Natural killer cell treated with Interleukin-12 subunit alpha and Interleukin-12 subunit beta and Interleukin-15 and Interleukin-18, amount 100 ng/mL, for 72 hours (primary cell): ENCODE measurements at places on chromosomes 1 and 21. TPM values are rescaled to one million over a fixed set of nuclear protein-coding genes. Genes with fewer than 3 reads are reported as not detected.
A peak's percentile ranks its signal among the peaks of the same experiment; 100 is the strongest.

Gene HCRTR1
- total RNA-seq = not detected

Gene ANKRD45
- total RNA-seq = not detected

DNA sequence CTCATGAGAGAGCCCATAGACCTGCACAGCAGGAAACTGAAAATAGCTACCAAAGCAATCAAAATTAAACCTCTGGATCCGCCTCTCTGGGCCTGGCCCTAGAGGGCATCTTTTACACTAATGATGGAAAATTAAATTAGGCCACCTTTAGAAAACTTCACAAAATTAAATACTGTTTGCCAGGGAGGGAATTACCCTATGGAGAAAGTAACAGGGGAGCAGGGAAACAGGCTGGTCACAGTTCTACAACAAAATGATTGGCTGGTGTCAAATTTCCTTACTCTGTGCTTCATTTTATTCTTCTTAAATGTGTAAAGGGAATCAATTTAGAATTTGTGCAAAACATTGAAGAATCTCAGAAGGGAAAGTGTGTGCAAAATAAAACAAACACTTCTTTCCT, 62.4 kb downstream of the SPATA46 start:
- H3K27me3 ChIP-seq = peaks cover 28% of the 10 kb centered on the region
- no peak overlapping the region for H3K4me3 ChIP-seq
- no peaks in the 10 kb centered on the region for H3K36me3 ChIP-seq
- DNase-seq = no peak
- H3K4me1 ChIP-seq = peaks cover 19% of the 10 kb centered on the region

DNA sequence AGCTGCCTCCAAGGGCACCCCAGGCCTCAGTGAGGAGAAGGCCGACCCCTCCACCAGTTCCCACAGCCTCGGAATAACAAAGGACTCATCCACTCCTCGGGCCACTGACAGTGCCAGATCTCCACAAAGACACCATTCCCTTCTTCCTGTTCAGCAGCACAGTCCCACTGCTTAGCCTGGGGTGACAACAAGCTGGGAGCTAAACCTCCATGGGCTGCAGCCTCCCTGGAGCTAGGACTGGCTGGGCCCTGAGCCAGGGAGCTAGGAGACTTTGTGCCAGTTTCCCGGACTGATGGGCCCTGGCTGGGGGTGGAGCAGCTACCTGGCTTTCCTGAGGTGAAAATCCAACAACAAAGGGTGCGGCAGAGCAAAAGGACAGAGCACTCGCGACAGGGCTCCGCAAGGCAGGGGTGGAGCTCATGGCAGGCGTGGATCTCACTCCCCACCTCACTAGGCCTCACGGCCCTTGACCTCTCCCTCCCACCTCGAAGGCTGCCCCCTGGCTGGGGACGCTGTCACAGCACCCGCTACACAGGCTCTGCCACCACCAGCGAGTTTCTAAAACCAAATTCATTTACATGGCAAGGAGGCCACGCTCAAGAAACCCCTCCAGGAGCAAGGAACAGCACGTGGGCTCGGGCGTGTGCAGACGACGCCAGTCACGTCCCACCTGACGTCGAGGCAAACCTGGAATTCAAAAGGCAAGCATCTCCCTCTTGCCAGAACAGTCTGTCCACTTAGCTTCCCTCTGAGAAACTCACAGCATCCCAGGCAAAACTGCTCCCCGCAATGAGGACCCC, 13.8 kb downstream of the SLC35E2B start:
- no peaks in the 10 kb centered on the region for H3K36me3 ChIP-seq
- H3K27me3 ChIP-seq = no peaks in the 10 kb centered on the region
- H3K4me1 ChIP-seq = peaks cover 17% of the 10 kb centered on the region
- H3K4me3 ChIP-seq = peak overlapping the region; percentile 87
